ENCODE measurements at places on chromosomes 5 and 9.

DNA sequence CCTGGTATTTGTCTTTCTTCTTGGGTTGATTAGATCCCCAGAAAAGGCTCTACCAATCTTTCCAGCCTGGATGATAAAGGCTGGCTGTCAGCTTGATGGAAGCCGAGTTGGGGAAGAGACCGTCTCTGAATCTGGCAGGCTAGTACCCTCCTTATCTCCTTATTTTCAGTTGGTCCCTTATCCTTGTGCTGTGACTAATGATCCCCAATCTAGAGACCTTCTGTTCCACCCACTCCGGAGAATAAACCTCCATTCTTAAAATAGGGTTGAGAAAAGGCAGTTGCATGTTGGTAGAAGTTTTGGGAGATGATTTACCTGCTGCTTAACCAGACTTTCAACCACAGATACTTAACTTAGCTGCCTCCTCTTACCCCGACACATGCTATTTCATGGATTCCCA, 52.3 kb downstream of the PRKACG start:
- no peak for DNase-seq

- no peak for DNase-seq
These were observed 112.3 kb upstream of the ADAMTSL1 start for GRCh38 chr9:18361646-18362045.

DNA sequence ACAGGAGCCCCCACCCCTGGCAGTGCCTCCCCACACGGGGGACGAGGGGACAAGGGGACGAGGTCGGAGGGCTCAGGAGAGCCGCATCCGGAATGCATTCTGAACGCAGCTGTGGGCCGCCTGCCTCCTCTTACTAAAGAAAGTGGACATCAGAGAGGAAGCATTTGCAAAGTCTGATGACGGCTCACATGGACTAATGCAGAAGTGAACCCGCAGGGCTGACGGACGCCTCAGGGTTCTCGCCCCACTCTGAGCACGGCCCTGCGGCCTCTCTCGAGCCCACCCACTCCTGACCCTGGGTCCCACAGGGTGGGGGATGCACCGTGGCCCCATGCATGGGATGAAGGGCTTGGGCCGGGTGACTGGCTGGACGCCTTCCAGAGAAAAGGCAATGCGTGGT, 5.9 kb downstream of the LPCAT1 start:
- no peak for DNase-seq

DNA sequence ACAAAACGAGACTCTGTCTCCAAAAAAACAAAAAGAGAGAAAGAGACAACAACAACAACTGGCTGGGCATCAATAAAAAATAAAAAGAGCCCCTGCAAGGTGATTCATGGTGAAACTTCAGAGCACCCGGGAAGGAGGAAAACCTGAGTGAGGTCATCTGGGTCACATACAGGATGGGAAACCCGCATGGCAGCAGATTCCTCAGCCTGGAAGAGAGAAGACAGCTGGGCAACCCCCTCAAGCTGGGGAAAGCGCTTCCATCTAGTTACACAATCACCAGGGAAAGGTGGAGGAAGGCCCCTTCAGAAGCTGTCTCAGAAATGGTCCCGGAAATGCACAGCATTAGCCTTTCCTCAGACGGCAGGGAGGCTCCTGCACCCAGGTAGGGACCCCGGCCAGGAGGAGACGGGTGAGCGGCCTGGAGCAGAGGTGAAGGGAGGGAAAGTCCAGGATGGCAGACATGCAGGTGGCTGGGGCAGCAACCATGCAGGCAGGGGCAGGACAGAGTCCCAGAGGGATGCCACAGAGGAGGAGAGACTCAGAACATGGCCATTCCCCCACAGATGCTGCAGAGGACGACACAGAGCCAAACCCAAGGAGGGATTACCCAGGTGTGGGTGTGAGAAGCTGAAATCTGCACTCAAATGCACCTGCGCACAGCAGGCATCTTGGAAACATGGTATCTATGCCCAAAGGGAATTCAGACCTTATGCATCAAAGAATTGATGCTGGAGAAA, 29.4 kb downstream of the CAMSAP1 start:
- no peak for DNase-seq

DNA sequence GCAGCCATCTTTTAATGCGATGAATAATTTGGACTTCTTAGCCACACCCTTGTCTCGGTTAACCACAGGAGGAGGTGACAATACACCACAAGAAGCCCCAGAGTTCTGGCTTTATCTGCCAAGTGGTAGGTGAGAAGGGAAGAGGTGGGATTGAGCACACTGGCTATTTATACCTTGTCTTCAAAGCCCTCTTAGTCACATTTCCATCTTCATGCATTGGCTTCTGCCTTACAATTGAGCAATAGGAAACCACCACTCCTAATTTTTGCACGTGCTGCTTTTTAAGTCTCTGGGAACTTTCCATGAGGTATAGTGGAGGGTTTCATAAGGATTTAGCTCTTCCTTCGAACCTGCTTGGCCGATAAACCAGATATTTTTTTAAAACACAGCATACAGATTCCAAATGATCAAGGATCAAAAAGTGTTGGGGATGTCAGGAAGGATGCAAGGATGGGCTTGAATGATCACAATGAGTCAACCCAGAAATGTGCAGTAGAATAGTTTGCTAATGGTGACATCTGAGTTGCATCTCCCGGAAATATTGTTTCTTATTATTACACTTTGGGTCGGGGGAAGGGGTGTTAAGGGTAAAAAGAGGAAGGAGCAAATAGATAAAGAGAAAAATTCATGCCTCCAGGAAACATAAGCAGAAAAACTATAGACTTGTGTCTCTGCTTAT, 25.5 kb downstream of the PLAC8L1 start:
- DNase-seq = no peak

GRCh38 chr5:88702332-88702731, 180.7 kb downstream of the MEF2C start:
- DNase-seq = no peak

- DNase-seq = no peak
These were observed 63.1 kb downstream of the ADAMTS6 start for GRCh38 chr5:65418661-65419060.

DNA sequence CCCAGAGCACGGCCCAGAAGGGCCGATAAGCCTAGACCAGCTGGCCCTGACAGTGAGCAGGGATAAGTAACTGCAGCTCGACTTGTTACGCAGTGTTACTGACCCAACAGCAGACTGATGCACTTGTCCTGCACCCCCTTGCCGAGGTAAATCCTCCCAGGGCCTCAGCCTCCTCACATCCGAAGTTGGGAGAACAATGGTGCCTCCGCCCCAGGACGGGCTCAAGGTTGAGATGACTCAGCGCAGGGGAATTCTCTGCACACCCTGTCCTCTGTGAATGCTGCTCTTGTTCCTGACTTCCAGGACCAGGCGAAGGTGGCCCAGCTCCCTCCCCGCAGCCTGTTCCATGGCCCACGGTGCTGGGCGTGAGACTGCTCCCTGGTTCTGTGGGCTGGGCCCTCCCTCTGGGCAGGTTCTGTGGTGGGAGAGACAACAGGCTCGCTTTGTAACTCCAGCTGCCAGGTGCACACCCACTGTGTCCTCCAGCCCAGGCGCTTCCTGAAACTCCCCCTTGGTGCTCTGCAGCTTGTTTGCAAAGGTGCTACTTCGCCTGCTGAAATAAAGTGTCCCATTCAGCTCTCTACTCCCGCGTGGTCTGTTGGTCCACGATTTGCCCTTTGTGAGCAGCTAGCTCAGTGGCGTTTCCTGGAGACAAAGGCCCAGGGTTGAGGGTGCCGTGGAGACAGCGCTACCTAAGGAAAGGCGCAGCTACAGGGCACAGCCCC, 40.1 kb upstream of the SLC6A19 start:
- no peak for DNase-seq

DNA sequence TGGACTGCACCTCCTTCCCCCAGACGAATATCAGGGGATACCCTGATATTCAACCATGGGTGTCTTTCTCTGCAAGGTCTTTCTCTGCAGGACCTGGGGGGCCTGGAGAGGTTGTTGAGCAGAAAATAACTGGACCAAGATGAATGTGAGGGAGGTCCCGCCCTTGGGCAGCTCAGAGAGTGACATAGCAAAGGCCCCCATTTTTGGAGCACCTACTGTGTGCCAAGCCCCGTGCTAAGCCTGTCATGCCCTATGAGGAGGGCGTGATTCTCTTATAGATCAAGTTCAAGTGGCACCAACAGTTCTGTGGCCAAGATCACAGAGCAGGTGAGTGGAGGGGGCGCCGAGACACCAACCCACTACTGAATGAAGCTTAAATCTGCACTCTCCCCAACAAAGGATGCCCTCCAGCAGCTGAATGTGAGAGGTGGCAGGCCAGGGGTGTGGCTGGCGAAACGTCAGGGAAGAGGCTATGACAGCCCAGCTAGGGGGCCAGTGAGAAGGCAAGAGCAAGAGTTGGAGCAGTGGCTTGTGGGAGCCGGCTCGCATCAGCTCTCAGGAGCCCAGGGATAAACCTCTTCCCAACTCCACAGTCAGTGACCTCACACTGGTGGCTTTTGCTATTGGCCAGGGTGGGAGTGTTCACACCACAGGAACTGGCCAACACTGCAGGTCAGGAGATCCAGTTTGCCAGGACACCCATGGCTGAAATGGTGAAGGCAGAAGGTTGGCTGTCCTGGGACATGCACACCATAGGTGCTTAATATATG, 5.3 kb downstream of the SARDH start:
- no peak for DNase-seq

GRCh38 chr9:29285818-29286217, 1712.5 kb upstream of the C9orf72 start:
- DNase-seq = no peak

DNA sequence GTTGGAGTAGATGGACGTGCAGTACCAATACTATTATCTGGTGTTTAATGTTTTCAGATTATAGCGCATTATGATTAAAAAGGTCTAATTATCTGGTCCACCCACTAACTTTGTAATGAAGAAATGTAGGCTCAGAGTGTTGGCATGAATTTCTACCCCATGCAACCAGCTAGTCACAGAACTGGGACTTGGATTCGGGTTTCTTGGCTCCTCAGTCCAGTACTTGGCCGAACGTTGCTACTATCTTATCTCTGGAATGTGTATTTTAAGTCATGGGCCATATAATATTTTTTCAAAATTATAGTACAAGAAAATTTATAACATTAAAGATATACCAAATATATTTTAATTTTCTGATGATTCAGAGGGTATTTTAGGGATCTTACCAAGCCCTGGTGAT, 657.5 kb upstream of the DMAC1 start:
- DNase-seq = no peak

DNA sequence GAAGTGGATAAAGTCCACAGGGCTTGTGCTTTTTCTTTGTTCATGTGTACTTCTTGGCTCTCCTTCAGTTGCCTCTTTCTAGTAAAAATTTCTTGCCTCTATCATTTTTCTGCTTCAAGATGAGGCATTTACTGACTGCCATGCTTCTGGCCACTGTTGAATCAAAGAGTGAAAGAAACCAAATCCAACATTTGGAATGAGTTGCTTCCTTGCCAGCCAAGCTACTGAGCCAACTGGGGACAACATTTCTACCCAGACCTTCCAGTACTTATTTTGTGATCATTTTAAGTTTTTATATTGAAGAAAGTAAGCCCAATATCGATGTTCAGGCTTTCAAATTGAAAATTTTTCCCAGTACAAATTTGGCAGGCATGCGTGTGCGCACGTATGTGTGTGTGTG, 73.2 kb downstream of the SNCAIP start:
- DNase-seq = no peak

DNA sequence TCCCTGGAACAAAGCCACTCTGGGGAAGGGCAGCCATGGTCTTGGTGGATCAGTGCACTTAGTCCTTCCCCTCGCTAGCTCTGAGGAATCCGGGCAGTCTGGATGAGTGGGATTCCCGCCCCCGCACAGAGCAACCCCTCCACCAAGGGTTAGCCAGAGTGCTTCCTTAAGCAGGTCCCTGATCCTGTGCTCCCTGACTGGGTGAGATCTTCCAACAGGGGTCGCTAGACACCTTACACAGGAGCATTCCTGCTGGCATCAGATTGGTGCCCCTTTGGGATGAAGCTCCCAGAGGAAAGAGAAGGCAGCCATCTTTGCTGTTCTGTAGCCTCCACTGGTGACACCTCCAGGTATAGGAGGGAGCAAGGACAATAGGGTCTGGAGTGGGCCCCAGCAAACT, 228.8 kb downstream of the AP3B1 start:
- DNase-seq = no peak

GRCh38 chr5:35038891-35039290, 8.9 kb downstream of the AGXT2 start:
- no peak for DNase-seq

DNA sequence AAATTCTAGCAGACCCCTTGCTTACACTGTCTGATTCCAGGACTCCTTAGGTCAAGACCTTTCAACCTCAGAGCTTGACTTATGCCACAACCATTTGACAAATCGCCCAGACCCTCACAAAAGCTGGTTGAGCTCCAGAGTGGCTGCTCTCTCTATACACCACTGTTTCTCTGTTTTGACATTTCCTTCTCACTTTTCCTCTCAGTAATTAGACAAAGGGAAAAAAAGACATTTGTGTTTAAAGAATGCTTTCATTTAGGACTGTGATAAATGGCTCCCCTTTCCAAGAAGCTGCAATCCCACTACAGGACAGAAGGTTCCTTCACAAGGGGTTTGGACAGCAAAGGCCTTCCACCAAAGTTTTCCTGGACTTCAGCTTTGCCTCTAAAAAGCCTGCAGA, 601.3 kb downstream of the NR2F1-AS1 start:
- DNase-seq = no peak

GRCh38 chr9:92310562-92310961, 14.6 kb downstream of the NOL8 start:
- DNase-seq = no peak

- no peak for DNase-seq
These were observed 73.4 kb downstream of the FOXD1 start for GRCh38 chr5:73375191-73375545.

GRCh38 chr9:14345354-14346230, 31.7 kb upstream of the NFIB start:
- no peak for DNase-seq

DNA sequence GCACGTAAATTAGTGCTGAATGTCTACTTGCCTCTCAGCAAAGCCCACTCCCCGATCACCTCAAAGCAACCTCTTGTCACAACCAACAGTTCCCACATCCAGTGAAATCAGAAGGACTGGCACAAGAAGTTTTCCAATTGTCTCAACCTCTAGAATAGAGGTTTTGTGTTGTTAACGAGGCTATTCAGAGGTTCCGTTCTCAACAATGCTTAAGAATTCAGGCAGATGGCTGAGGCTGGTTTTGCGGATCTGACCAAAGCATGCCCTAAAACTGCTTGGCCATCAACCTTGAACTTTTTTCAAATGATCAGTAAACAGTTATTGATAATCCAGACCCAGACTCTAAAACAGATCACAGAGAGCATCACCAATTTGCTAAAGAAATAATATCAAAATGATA, 52.9 kb downstream of the MAPKAP1 start:
- DNase-seq = no peak

- no peak for DNase-seq
These were observed 3.9 kb upstream of the FKTN start for GRCh38 chr9:105554042-105554441.

DNA sequence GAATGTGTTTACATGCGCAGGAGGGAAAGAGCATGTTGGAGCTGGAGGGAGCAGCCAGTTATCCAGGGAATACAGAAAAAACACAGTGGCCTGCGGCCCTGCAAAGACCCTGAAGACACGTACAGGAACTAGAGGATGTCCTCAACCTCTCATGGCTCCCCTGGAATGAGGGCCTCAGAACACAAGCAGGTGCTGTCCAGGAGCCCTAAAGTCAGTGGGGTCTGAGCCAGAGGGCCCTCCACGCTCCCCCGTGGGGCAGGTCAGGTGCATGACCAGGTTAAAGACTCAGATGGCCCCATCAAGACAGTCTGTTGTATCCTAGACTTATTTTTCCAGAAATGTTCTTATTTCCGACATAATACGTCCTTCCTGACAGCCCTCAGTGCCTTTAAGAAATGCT, 106.9 kb downstream of the ROR2 start:
- no peak for DNase-seq

Measured in activated CD8-positive, alpha-beta memory T cell treated with anti-CD3 and anti-CD28 coated beads for 48 hours (primary cell).